Cardiac muscle cell (in vitro differentiated cells and primary cell): ENCODE measurements at places on chromosomes 3 and 15. TPM values are rescaled to one million over a fixed set of nuclear protein-coding genes. Genes with fewer than 3 reads are reported as not detected.

AP3B2 gene
- 3.0 TPM in 2 replicates for total RNA-seq

TLR9 gene
- 0.15 TPM in 1 of 2 replicates, not detected in the other for total RNA-seq

HDGFL3 gene
- 101 and 164 TPM in 2 replicates for total RNA-seq

FRMD4B gene
- total RNA-seq: 50.6 and 78.7 TPM in 2 replicates

STRC gene
- 2.5 and 4.6 TPM in 2 replicates for total RNA-seq

ULK3 gene
- total RNA-seq: 39.5 and 52.4 TPM in 2 replicates

ERC2 gene
- total RNA-seq: 8.5 and 29.0 TPM in 2 replicates

SATB1 gene
- 33.2 and 52.2 TPM in 2 replicates for total RNA-seq

DHFR2 gene
- total RNA-seq: 1.5 and 1.7 TPM in 2 replicates

JMJD7 gene
- 22.8 and 29.4 TPM in 2 replicates for total RNA-seq

GOLGA6A gene
- 1.9 TPM in 1 of 2 replicates, not detected in the other for total RNA-seq
